Activated naive CD4-positive, alpha-beta T cell treated with anti-CD3 and anti-CD28 coated beads, Interleukin-2, amount 10 ng/mL, durations not matched to agents 5 hours and 36 hours (primary cell): ENCODE measurements at places on chromosomes 11 and 22. TPM values are rescaled to one million over a fixed set of nuclear protein-coding genes. Genes with fewer than 3 reads are reported as not detected.

Gene PACSIN3
- 3.5 TPM for total RNA-seq

Gene TEX54
- not detected for total RNA-seq

Gene PIH1D2
- 0.28 TPM for total RNA-seq

Gene TUBA8
- 1.1 TPM for total RNA-seq

Gene SCGB1A1
- not detected for total RNA-seq

Gene RAG1
- total RNA-seq = 0.26 TPM

Gene NAALADL1
- 12.4 TPM for total RNA-seq

Gene TRMT112
- total RNA-seq = 156 TPM

Gene HPS4
- total RNA-seq = 33.3 TPM

Gene OLFML1
- total RNA-seq = not detected

Gene GAL
- total RNA-seq = not detected

Gene GLYAT
- total RNA-seq = not detected

Gene GCAT
- 12.3 TPM for total RNA-seq

Gene OR5P2
- not detected for total RNA-seq

Gene GRAP2
- total RNA-seq = 112 TPM

Gene NCAM1
- 0.20 TPM for total RNA-seq

Gene TRPC6
- not detected for total RNA-seq
